ENCODE measurements at places on chromosomes 11 and 22. TPM values are rescaled to one million over a fixed set of nuclear protein-coding genes. Genes with fewer than 3 reads are reported as not detected.
A peak's percentile ranks its signal among the peaks of the same experiment; 100 is the strongest.

DNA sequence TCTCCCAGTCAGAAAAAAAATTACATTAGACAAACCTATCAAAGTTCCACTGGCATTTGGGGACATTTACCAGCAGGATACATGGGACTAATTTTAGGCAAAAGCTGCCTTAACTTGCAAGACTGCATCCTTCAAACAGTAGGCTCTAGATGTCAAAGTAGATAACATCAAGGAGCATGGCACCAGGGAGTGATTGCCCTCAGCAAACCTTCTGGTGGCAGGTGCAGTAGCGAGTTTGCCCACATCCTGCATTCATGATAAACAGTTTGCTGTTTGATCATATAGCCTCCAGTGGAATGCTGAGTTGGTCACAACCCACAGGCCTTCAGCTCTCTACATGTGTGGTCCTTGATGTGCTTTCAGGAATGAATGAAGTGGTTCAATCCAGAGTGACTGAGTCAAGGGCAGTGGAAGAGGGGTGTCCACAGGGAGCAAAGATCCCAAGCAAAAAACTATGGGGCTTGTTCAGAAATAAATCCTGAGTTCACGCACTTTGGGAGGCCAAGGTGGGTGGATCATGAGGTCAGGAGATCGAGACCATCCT is 12.0 kb downstream of the SCGB1D2 start:
- no peaks in the 10 kb centered on the region for H3K27me3 ChIP-seq
- no peak overlapping the region for H3K4me3 ChIP-seq
- H3K27ac ChIP-seq = no peak overlapping the region
- DNase-seq = no peak
- no peaks in the 10 kb centered on the region for H3K36me3 ChIP-seq

DNA sequence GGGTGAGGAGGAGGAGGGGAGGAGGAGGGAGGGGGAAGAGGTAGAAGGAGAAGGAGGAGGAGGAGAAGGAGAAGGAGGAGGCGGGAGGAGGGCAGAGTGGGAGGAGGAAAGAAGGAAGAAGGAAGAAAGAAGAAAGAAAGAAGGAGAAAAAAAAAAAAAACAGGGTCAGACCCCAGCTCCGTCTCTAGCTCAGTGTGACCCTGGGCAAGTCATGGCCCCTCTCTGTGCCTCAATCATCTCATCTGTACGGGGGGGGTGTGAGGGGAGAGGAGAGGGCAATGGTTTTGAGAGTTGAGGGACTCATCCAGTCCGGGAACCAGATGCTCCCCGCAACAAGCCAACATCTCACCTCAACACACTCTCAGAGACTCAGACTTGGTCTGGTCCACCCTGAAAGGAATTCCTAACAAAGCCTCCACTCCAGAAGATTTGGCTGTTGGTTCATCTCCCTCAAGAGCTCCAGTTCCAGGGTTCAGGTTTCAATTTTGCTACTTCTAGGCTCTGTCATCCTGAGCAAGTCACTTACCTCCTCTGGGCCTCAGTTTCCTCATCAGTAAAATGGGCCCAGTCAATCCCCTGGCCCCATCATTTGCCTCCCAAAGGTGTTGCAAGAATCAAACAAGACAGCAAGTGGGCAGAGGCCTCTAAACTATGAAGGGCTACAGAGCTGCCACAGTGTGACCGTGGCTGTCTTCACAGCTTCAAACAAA is 7.7 kb downstream of the CARD10 start:
- H3K4me3 ChIP-seq = no peak overlapping the region
- DNase-seq = no peak
- H3K27me3 ChIP-seq = no peaks in the 10 kb centered on the region
- H3K27ac ChIP-seq = peak overlapping the region; percentile 76

The MS4A7 gene
- total RNA-seq = 11.0 TPM

The CD6 gene
- 1.6 TPM for total RNA-seq

The MRGPRX4 gene
- 0.20 TPM for total RNA-seq

DNA sequence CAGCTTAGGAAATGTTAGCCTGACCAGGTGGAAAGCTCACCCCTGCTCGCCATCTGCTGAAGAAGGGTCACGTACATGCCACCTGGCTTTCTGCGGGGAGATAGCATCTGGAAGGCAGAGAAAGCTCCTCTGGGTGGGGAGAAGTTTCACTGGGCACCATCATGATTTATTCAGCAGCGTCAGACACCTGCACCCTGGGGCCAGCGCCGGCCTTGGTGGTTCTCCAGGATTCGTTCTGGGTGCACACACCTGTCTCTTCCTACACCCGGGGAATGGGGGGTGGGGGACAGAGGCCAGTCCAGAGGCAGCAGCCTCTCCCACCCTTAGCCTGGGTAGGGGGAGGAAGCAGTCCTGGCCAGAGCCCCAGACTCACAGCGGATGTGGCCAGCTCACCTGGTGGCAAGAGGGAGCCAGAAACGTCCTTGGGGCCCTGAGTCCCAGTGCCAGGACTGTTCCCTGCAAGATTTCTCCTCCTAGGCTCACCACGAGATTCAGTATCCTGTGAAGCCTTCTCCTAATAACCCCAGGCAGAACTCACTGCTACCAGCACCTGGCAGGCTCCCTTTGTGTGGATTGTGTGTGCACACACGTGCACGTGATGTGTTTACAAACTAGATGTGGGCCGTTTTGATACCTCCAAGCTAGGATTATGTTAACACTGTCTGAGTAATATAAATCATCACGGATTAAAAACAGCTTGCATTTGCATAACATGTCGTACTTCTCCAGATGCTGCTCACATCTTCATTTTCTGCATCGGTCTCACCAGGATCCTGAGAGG is 17.3 kb upstream of the RASD2 start:
- DNase-seq = peak; percentile 90
- peaks cover 26% of the 10 kb centered on the region for H3K4me1 ChIP-seq
- H3K4me3 ChIP-seq = no peak overlapping the region
- no peak overlapping the region for H3K27ac ChIP-seq

GRCh38 chr11:3623121-3623520 is 18.7 kb downstream of the ART5 start:
- H3K4me3 ChIP-seq = no peak overlapping the region
- no peak for DNase-seq
- no peaks in the 10 kb centered on the region for H3K27me3 ChIP-seq
- H3K4me1 ChIP-seq = no peaks in the 10 kb centered on the region
- H3K36me3 ChIP-seq = no peaks in the 10 kb centered on the region

- no peak overlapping the region for H3K4me3 ChIP-seq
- no peak for DNase-seq
- peaks cover 12% of the 10 kb centered on the region for H3K4me1 ChIP-seq
- H3K27me3 ChIP-seq = no peaks in the 10 kb centered on the region
- no peak overlapping the region for H3K27ac ChIP-seq
- no peaks in the 10 kb centered on the region for H3K36me3 ChIP-seq
Observed at GRCh38 chr11:117917591-117918151, 11.5 kb downstream of the TMPRSS13 start.

- no peak overlapping the region for H3K4me3 ChIP-seq
- no peaks in the 10 kb centered on the region for H3K4me1 ChIP-seq
- DNase-seq = no peak
- H3K36me3 ChIP-seq = no peaks in the 10 kb centered on the region
Observed at GRCh38 chr22:36088292-36088691, 59.7 kb upstream of the RBFOX2 start.

The NECTIN1 gene
- total RNA-seq = 9.1 TPM

The SLC15A3 gene
- 20.3 TPM for total RNA-seq

- H3K4me3 ChIP-seq = no peak overlapping the region
- no peaks in the 10 kb centered on the region for H3K27me3 ChIP-seq
- no peak overlapping the region for H3K27ac ChIP-seq
Observed at GRCh38 chr11:75055511-75055910, 41.2 kb downstream of the OR2AT4 start.

The PKDREJ gene
- total RNA-seq = 0.06 TPM

GRCh38 chr22:44489817-44490216 is 8.2 kb downstream of the RTL6 start:
- H3K36me3 ChIP-seq = peaks cover 29% of the 10 kb centered on the region
- H3K27ac ChIP-seq = no peak overlapping the region
- H3K27me3 ChIP-seq = no peaks in the 10 kb centered on the region
- H3K4me3 ChIP-seq = no peak overlapping the region

GRCh38 chr11:69127884-69128283 is 27.9 kb upstream of the SMIM38 start:
- no peak overlapping the region for H3K4me3 ChIP-seq
- no peaks in the 10 kb centered on the region for H3K36me3 ChIP-seq

The NOX4 gene
- total RNA-seq = 3.6 TPM

The DGCR6 gene
- total RNA-seq = 18.3 TPM

DNA sequence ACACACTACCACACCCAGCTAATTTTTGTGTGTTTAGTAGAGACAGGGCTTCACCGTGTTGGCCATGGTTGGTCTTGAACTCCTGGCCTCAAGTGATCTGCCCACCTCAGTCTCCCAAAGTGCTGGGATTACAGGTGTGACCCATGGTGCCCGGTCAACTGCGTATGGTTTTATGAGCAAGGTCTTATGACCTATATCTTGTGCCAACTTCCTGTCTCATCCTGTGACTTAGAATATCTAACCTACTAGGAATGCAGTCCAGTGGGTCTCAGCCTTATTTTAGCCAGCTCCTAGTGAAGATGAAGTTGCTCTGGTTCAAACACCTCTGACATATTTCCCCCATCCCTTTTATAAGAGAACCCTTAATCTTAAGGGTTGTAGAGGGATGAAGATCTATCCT is 66.1 kb upstream of the OR5AN1 start:
- no peaks in the 10 kb centered on the region for H3K27me3 ChIP-seq
- no peak for DNase-seq
- H3K27ac ChIP-seq = no peak overlapping the region
- no peaks in the 10 kb centered on the region for H3K4me1 ChIP-seq
- no peak overlapping the region for H3K4me3 ChIP-seq

The OR52A1 gene
- total RNA-seq = not detected

DNA sequence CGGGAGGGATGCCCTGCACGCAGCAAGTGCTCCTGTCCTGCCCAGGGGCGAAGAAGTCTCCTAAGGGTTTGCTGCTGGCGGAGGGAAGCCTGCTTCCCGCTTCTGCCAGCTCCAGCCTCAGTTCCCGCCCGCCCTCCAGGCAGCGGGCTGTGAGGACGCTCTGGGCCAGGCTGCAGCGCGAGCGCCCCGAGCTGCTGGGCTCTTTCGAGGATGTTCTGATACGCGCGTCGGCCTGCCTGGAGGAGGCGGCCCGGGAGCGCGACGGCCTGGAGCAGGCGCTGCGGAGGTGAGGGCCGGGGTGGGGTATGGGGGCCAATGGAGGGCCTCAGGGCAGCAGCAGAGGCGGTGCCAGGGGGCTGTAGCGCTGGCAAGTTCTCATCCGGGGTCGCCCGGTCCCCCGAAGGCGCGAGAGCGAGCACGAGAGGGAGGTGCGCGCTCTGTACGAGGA is 2.2 kb downstream of the CRACR2B start:
- H3K27me3 ChIP-seq = peaks cover 72% of the 10 kb centered on the region
- peak overlapping the region; percentile 12 for H3K4me3 ChIP-seq
- DNase-seq = no peak

The LMO1 gene
- total RNA-seq = 1.8 TPM

The FGF3 gene
- not detected for total RNA-seq

- H3K4me3 ChIP-seq = no peak overlapping the region
- peaks cover 10% of the 10 kb centered on the region for H3K4me1 ChIP-seq
- no peaks in the 10 kb centered on the region for H3K27me3 ChIP-seq
- no peak for DNase-seq
- peak overlapping the region; percentile 38 for H3K27ac ChIP-seq
Observed at GRCh38 chr22:45757068-45757467, 85.4 kb downstream of the ATXN10 start.

DNA sequence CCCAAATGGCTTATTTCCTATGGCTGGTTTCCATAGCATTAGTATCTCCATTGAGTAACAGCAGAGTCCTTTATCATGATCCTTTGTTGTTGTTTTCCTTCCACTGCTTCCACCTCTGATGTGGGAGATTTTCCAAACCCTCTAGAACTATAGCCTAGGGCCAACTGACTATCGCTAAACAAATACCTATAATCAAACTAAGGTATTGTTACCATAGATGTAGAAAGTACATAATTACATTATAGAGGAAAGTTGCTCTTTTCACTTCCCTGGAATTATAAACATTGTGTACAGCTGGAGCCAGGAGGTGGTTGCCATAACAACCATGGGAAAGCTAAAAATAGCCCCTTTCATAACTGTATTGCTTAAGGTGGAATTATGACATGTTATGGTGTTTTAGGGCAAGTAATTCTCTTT is 47.0 kb upstream of the ALKBH3 start:
- H3K4me3 ChIP-seq = no peak overlapping the region
- H3K36me3 ChIP-seq = no peaks in the 10 kb centered on the region
- no peak for DNase-seq
- no peaks in the 10 kb centered on the region for H3K27me3 ChIP-seq

DNA sequence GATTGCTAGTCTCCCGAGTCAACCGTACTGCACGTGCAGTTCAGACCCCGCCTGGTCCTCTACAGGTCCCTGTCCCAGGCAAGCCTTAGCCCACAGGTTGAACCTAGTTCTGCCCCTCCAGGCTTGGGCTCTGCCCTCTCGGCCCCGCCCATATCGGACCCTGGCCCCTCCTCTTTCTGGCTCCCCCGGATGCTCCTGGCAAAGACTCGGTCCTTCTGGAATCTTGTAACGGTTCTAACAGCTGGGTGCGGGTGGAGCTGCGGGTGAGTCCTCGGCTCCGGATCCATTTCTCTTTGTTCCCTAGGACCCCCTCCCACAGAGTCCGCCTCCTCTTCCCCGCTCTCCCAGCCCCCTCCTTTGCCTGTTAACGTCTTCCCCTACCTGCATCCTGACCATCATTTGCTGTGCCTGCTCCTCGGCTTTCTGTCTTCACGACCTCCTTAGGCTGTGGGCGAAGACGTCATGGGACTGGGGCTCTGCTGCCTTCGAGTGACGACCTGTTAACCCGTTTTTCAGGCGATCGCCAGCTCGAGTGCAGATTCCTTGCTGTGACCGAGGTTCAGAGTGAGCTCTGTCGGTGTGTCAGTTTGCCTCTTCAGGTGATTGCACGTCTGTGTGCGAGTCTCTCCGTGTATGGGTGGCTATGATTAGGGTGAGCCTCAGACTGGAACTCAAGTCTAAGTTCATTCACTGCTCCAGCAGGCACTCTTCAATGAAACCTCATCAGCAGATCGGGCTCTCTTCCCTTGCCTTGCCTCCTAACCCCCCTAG is at the start of gene DNHD1:
Gene DNHD1 (plus strand): TSS at position 212 of the 771 bp plus-strand sequence. CDS start 936 bp downstream, outside the sequence.
- DNase-seq = peak; percentile 35
- no peak within 1 kb of the TSS for H3K27ac ChIP-seq
- H3K27me3 ChIP-seq = no peaks in the 10 kb centered on the region
- peak within 1 kb of the TSS; percentile 11 for H3K4me3 ChIP-seq
- peaks cover 4% of the 10 kb centered on the region for H3K4me1 ChIP-seq

The PTPN5 gene
- 18.0 TPM for total RNA-seq

- H3K27me3 ChIP-seq = no peaks in the 10 kb centered on the region
- H3K27ac ChIP-seq = no peak overlapping the region
- no peaks in the 10 kb centered on the region for H3K36me3 ChIP-seq
- H3K4me3 ChIP-seq = no peak overlapping the region
- H3K4me1 ChIP-seq = no peaks in the 10 kb centered on the region
- DNase-seq = no peak
Observed at GRCh38 chr11:111185266-111185665, 60.3 kb upstream of the POU2AF2 start.

The UBE2L6 gene
- 76.7 TPM for total RNA-seq

- peak overlapping the region; percentile 74 for H3K27ac ChIP-seq
- H3K4me1 ChIP-seq = peaks cover 19% of the 10 kb centered on the region
- peaks cover 2% of the 10 kb centered on the region for H3K27me3 ChIP-seq
- H3K4me3 ChIP-seq = no peak overlapping the region
- peaks cover 21% of the 10 kb centered on the region for H3K36me3 ChIP-seq
- peak; percentile 29 for DNase-seq
Observed at GRCh38 chr11:6646918-6647679, 8.5 kb downstream of the DCHS1 start.

The SYT7 gene
- 31.1 TPM for total RNA-seq

- peak; percentile 20 for DNase-seq
- H3K36me3 ChIP-seq = no peaks in the 10 kb centered on the region
- H3K27me3 ChIP-seq = no peaks in the 10 kb centered on the region
- no peaks in the 10 kb centered on the region for H3K4me1 ChIP-seq
- H3K27ac ChIP-seq = no peak overlapping the region
- H3K4me3 ChIP-seq = no peak overlapping the region
Observed at GRCh38 chr22:34017205-34017604, 96.9 kb upstream of the LARGE1 start.

All from spinal cord (tissue), 10 donors.